ENCODE measurements at places on chromosomes 5 and 9.

GRCh38 chr5:84260140-84260539 lies 124.5 kb downstream of the EDIL3 start:
- DNase-seq: no peak

DNA sequence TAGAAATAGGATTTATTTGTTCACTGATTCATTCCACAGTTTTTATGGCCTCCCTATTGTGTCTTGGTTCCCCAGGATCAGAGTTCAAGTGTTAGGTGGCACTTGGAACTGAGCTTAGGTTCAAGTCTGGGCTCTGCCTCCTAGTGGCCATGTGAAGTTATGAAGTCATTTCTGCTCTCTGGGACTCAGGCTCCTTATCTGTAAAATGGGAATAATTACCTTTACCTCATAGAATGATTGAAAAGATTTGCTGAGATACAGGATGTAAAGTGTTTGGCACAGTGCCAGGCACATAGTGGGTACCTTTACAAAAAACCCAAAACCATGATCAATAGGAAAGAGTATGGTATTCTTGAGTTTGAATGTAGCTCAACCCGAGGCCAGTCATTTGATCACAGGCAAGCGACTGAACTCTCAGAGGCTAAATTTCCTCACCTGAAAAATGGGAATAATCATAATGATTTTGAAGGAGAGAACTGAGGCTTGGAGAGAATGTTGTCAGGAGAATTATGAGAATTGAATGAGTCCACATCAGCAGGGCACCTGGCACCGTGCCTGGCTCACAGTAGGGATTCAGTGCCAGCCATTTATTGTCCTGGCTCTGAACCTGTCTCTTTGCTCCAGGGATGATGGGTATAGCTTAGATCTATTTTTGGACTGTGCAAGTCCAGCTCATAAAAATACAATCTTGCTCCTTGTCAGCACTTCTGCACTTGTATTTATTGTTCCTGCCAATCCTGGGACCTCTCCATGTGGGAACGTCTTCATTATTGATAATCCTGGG lies 10.8 kb downstream of the NSG2 start:
- DNase-seq: no peak

GRCh38 chr5:115377468-115378217 lies 81.2 kb upstream of the CCDC112 start:
- DNase-seq: no peak

DNA sequence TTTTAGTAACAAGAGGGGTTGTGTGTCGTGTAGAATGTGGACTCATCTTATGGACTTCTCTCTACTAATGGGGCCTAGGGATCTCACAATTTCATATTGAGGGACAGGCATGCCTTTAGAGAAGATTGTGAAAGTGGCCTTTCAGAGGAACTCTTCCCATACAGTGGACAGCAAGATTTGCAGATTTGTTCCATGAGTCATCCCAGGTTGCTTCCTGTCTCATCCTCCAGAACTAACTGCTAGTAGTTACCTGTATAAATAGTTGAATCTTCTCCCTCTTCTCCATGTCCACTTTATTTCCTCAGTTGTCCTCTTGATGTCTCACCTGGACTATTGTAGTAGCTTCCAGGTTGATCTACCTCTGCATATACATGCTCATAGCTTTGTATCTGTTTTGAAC lies 997.5 kb upstream of the CTNND2 start:
- no peak for DNase-seq

DNA sequence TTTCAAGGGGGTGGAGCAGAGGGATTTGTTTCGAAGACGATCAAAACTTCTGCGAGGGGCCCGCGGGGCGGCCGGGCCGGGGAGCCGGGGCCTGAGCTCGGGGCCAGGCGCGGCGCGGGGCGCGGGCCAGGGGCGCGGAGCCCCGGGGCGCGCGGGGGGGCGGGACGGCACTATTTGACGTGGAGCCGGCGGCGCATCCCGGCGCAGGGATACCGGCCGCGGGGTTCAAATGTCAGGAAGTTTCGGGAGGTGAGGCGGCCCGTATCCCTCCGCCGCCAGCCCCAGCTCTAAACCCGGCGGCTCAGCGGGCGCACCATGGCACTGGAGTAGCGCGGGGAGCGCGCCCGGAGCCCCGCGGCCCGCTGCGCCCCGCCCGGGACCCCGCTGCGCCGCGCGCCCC lies at the start of gene LMX1B:
Gene LMX1B (plus strand): TSS at position 278 of the 400 bp plus-strand sequence. CDS start 522 bp downstream, outside the sequence.
- no peak for DNase-seq

DNA sequence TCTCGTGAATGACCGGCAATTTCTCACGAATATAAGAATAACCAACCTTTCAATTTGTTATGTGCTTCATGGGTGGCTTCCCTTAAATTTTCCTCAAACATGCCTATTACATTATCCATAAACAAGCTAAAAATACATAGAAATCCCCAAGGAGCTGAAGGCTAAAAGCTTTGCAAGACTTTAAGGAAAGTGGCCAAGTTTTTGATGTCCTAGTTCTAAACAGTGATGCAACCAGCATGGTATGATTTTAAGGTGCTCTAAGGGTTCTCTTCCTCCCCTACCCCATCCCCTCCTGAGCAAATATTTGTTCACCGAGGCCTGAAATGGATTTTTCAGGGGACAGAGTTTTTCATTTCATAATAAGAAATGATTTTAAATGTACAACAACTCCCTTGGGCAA lies 79.8 kb downstream of the RGS7BP start:
- DNase-seq: no peak

GRCh38 chr9:36659500-36659899 lies 86.8 kb downstream of the MELK start:
- no peak for DNase-seq

- DNase-seq: no peak
Measured at GRCh38 chr5:119291877-119292276, 63.9 kb upstream of the TNFAIP8 start.

DNA sequence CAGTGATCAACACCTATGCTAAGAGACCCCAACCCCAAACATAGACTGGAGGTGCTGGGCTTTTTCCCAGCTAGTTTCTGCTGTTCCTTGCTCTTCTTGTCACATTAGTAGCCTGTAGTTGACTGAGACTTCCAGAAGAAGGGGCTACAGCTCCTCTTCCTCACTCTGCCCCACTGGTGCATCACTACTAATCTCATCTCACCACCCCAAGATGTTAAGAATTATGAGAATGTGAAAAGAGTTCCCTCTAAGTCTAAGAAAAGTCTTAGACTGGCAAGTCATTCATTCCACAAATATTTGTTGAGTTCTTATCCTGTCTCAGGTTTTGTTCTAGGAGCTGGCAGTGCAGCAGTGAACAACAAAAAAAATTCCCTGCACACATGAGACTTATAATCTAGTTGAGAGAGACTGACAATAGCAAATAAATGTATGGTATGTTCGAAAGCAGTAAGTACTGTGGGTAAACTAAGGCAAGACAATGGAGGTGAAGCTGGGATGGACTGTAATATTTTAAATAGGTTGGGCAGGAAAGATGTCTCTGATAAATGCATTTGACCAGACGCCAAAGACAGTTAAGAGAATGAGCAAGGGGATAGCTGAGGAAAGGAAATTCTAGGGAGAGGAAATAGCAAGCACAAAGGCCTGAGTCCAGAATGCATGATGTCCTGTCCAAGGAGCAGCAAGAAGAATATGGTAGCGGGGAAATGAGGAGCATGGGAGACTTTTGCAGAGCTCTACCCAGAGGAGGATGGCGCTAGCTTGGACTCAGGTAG lies 92.3 kb downstream of the PTCD2 start:
- DNase-seq: no peak

- no peak for DNase-seq
Measured at GRCh38 chr5:179209359-179210150, 135.7 kb downstream of the ADAMTS2 start.

GRCh38 chr5:165188556-165189175 lies 1683.2 kb downstream of the MAT2B start:
- no peak for DNase-seq

- DNase-seq: no peak
Measured at GRCh38 chr5:1729641-1730486, 69.8 kb downstream of the MRPL36 start.

DNA sequence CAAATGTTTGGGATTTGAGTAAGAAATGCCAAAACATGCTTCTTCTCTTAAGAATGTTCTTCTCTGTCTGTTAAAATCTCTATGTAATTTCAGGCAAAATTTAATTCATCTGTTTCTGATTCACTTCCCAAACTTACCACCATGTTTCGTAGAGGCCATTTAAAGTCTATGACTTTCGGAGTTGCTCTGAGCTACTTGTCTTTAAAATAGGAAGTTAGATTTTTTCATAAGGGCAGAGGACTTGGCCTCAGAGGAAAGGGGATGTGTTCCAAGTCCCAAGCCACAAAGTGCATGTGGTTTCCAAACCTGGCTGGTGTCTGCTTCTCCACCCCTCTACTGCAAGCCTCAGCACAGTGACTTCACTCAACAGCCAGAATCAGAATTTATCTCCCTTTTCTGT lies 111.3 kb upstream of the ADRA1B start:
- no peak for DNase-seq

DNA sequence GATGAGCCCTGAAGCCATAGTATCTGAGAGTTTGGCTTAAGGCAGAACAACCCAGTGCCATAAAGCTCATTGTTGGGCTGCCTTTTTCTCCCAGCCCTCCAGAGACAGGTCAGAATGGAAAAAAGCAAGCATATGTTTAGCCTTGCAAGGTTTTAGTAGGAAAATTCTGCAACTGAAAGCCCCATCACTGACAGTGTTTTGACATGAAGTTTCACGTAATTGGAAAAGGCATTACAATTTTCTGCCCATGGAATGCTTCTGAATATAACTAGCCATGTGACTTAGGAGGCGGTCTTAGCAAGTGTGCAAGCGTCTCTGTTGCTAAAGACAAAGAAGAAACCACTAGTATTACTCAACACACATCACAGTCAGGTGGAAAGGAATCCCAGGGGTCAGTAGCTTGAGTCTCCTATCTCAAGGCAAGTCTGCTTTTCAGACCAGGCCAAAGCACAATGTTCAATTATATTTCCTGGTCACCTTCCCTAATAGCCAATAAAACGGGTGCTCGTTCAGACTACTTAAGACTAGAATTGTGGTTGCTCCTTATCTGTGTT lies 117.6 kb downstream of the CARTPT start:
- no peak for DNase-seq

DNA sequence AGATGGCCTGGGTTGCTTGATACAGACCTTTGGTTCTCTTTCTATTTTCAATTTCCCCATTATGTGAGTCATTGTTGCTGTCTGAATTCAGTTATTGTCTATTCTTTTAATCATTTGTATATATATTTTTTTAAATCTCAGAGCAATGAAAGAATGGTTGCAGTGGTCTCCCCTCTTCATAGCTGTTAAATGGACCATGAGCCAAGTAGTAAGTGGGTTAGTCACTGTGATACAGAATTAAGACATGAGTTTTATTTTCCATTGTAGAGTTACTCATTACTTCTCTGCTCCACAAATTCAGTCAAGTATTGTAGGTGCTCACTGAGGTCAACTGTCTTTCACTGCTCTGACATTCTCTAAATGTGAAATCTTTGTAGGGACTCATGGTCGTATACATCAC lies 174.6 kb upstream of the GRAMD2B start:
- no peak for DNase-seq

DNA sequence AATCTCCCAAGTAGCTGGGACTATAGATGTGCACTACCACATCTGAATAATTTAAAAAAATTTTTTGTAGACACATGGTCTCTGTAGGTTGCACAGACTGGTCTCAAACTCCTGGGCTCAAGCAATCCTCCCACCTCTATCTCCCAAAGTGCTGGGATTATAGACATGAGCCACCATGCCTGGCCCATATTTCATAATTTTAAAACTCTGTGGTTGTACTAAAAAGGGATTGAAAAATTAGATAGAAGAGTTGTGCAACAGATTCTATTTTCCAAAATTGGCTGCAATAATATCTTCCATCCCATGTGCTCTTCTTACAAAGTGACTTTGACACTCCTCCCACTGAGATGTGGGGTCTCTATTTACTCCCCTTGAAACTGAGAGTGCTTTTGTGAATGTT lies 7.6 kb upstream of the UHRF2 start:
- no peak for DNase-seq

DNA sequence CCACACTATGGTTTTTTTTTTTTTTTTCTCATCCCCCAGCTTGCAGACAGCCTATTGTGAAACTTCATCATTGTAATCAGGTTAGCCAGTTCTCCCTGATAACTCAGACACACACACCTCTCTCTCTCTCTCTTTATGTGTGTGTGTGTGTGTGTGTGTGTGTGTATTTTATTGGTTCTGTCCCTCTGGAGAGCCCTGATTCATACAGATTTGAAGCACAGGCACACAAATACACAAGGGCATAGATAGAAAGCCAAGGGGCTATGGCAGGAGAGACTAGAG lies 20.6 kb upstream of the VCAN start:
- DNase-seq: no peak

GRCh38 chr5:32522429-32523143 lies 62.8 kb upstream of the SUB1 start:
- DNase-seq: no peak

DNA sequence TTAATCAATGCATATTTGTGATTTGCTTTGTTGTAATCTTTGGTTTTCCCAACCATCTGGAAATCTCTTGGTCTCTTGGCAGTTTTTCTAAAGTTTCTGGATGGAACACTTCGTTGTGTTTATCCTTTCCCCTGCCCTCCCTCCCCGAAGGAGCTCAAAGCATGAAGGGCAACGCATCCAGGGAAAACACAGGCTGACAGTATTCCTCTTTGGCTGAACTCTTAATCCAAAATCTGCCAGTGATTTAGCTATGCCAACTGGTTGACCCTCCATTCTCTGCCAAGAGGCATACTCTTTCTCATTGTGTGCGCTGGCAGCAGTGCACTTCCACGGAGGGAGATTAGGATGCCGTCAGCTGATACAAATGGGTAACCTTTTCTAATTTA lies 20.5 kb downstream of the ZBTB34 start:
- no peak for DNase-seq

DNA sequence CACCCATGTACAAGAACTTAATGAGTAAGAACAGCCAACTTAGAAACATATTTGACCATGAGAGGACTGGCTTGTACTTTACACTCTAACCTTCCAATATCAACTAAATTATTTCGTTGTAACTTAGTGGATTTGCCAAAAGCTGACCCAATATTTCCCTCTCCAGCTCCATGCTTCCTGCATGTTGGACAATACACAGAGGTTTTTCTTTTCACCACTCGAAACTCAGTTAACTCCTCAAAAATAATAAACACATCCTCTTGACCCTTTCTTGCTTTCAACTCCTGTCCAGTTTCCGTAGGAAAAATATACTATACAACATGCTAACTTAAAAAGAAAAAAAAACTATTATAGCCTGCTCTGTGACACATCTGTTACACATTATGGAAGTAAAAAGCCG lies 188.9 kb downstream of the MPDZ start:
- no peak for DNase-seq
